ENCODE measurements at places on chromosomes 12 and 14.

DNA sequence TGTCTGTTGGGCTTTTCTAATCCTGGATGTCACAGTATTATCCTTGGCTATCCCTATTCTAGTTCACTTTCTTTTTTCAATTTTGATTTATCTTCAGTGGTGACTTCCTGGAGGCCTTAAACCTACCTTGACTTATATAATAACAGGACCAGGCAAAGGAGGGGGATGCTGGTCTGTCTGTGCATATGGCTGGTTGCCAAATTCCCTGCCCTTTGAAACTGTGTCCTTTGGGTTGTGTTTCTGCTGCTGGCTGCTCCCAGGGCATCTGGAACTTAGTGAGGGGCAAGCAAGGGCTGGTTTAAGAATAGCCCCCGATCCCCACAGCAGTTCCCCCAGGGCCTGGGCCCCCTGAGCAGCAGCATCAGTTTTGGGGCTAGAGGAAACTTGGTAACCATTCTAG lies 96.0 kb upstream of the MAX start:
- DNase-seq = no peak

DNA sequence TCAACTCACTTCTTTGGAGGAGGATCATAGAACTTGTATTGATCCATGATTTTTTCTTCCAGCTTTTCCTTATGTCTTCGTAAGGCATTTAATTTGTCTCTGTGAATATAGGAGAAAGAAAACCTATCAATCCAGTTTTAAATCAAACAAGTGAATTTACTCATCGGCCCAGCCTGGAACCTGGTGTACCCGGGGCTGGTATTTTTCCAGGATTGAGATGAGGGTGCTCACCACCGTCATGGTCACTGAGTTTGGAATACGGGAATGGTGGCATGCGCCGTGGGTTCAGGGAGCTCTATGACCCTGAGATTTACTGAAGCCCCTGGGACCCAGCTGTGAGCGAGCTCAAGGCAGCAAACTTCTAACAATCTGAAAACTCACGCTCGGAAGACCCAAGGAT lies 46.5 kb upstream of the GPR68 start:
- DNase-seq = no peak

GRCh38 chr14:68544081-68544892 lies 248.6 kb downstream of the ZFP36L1 start:
- no peak for DNase-seq

DNA sequence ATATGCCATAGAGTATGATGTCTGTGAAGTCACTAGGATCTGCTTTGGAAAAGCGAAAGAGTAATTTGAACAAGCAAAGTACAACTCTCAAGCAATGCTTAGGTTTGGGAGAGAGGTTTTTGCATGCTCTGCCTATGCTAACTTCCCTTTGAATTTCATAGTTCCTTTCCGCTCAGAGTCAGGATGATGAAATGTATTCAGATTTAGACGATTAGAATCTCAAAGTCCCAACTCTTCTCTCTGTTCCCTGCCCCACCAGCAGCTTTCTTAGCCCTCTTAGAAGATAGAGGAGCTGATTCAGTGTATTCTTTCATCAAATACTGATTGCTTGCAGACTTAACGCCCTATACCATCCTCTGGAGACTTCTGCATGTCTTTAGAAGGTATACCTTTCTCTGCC lies 11.5 kb downstream of the RAB5B start:
- DNase-seq = no peak

DNA sequence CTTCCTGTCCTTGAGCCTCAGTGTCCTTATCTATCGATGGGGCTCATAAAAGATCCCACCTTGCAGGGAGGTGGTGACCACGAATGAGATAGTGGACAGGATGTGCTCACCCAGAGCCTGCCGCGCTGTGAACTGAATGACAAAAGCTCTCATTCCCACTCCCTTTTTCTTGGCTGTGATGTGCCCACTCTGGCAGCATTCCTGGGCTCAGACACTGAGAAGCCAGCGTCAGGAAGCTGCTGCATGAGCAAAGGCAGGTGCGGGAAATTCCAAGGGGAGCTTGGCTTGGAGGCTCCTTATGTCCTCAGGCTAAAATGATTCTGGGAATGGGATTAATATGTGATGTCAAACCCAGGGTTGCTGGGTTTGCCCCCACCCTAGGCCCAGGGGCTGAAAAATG lies 61.6 kb downstream of the EFCAB11 start:
- DNase-seq = no peak

DNA sequence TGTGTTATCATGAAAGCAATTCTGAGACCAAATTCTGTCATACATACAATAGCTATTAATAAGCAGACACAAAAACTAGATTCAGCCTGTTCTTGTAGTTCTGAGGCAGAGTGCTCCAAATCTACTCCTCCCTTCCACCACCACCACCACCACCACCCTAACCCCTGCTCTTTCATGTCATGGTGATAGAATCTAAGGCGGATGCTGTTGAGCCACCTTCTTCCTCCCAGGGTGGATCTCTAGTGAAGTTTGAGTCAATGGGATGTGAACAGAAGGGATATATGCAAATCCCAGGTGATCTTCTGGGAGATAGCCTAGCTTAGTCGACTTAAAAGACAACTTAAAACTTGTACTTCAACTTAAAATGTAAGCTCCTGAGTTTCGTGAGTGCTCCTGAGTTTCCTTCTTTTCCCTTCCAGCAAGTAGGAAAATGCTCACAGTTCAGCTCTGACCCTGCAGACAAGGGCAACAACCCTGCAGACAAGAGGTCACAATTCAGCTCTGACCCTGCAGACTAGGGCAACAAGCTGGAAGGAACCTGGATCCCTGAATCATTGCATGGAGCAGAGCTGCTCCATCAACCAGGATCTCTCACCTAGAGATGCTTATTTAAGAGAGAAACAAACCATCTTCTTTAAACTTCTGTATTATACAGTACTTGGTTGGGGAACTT lies 204.1 kb downstream of the TTC8 start:
- DNase-seq = no peak

DNA sequence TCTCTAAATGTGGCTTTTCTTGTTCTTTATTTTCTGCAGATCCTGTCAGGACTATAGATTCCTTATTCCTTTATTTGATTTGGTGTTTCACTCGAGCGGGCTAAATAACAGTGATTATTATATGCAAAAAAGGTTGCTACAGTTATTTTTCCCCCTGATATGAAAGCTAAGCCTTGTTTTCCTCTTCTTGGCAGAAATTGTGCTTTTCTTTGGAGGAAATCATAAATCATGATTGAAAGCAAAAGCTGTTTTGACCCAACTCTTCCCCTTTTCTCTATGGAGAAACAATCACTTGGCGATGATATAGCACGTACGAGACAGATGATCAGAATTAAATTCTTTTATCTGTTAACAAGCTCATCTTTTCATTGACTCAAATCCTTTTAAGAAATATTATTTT lies 31.4 kb downstream of the PPFIBP1 start:
- DNase-seq = no peak

GRCh38 chr12:111406474-111407376 lies 1.0 kb downstream of the SH2B3 start:
- no peak for DNase-seq

DNA sequence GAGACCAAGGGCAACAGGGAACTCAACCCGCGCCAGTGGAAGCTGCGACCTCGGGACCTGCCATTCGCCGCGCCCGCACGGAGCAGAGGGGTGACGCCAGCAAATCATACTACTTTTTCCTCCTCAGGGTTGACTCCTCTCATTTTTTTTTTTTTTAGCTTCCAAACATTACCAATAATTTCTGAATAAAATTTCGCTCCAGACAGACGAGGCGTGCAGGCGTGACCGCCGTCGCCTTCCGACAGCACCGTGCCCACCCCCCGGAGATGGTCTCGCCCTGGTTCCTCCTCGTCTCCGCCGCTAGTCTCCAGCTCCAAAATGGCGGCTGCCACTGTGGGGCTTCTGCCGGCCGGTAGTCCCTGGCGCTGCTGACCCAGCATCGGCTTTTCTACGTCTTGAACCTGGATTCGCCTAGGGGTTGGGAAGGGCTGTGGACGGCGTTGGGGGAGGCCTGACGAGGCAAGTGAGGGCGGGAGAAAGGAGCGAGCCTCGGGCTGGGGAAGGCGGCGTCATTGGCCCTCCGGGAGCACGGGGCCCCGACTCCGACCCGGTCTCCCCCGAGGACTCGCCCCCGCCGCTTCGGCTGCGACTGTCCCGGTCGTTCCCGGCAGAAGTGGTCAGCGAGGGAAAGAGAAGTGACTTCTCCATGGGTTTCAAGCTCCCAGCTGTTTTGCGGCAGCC lies at the start of the genes CPSF2 and NDUFB1:
CPSF2 (plus strand) TSS at position 300 of the 681 bp plus-strand sequence. CDS start 9,016 bp downstream, outside the sequence.
NDUFB1 (minus strand) TSS at position 37 of the 681 bp plus-strand sequence. CDS start 4,069 bp downstream, outside the sequence.
- DNase-seq = peak; percentile 69

DNA sequence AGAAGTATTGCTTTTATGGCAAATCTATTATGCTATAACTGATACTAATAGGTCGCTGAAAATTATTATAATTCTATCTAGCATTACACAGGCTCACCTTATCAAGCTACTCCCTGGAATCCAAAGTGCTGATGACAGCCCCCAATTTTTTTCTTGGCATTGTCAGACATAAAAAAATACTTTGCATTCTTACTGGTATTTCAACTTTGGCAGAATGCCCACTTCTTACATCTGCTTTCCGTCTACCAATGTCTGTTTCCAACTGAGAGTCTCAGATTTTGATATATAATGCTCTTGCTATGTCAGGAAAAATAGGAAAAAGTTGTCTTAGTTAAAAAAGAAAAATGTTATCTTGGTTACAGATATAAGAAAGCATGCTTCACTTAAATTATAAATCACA lies 615.4 kb downstream of the C12orf50 start:
- DNase-seq = peak; percentile 37

GRCh38 chr14:53047307-53048069 lies 96.6 kb upstream of the FERMT2 start:
- no peak for DNase-seq

DNA sequence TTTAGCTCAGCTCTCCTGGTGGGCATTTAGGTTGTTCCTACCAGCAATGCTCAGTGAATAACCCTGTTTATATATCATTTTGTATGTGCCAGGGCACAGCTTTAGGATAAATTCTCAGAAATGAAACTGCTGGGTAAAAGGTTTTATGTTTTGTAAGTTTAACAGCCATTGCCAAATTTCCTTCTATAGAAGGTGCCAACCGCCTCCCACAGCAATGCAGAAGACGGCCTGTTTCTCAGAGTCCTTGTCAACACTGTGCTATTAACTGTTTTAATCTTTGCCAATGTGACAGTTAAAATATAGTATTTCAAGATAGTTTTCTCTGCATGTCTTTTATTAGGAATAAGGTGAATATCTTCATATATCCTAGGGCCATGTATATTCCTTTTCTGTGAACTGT lies 65.0 kb downstream of the PPP1R13B start:
- DNase-seq = no peak

DNA sequence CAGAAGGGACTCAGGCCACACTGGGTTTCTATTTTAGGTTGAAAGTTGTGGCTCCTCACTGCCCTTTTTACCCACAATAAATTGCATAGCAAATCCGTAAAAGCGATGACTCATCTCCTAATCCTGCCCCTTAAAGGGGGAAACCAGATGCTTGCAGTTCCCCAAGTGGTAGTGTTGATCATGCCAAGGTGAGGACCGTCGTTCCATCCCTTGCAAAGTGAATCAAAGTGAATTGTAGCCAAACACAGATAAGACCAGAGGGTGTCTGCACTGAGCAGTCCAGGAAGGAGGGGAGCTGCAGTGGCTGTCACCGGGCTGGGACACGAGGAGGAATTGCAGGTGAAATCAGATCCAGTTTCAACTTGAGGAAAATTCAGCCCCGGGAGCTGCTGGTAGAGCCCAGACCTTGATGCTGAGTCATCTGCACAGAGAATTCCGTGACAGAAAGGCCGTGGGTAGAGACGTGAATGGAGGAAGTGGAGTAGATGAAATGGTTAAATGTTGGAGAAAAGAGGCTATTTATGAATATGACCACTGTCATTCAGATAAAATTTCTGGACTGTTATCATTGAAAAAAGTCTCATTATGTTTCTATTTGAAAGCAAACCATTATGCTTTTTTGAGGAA lies 44.2 kb upstream of the MMP17 start:
- DNase-seq = no peak

GRCh38 chr14:25461780-25462179 lies 411.8 kb upstream of the STXBP6 start:
- no peak for DNase-seq

DNA sequence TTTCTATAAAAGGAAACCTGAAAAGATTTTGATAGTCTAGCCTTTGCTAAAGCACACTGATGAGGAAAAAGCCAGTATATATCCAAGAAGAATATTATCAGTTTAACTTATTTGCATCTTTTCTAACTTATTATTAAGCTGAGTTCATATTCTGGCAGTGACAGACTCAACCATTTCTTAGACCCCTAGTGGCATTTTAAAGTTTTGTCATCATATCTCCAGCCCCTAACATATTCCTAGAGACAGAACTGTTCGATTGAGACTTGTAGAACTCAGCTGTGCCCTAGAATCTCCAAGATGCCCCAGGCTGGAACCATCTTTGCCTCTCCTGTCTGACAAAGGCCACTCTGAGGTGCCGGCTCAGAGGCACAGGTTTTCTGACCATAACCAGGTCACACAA lies 365.6 kb downstream of the NELL2 start:
- no peak for DNase-seq

DNA sequence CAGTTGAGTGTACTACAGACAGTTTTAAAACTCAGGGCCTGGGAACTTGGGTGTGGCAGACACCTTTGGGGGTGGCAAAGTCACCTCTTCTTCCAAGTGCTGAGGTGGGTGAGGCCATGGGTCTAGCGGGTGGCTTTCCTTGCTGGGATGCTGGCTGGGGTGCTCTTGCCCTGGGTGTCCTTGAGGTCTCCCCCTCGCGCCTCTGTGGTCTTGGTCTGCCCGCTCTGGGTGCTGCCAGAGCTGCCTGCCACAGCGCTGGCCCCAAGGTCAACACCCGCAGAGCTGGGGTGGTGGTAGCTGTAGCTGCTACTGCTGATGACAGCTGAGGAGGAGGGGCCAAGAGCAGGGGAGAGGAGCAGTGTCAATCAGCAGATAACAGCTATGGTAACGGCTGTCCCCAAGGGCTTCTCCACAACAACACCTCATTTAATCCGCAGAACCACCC lies 6.8 kb downstream of the KRT74 start:
- DNase-seq = no peak

GRCh38 chr14:92968291-92969020 lies 45.5 kb downstream of the CHGA start:
- no peak for DNase-seq

GRCh38 chr14:68011406-68012028 lies 191.9 kb downstream of the RAD51B start:
- no peak for DNase-seq

- DNase-seq = no peak
Measured at GRCh38 chr12:116346222-116346621, 68.7 kb upstream of the MED13L start.

DNA sequence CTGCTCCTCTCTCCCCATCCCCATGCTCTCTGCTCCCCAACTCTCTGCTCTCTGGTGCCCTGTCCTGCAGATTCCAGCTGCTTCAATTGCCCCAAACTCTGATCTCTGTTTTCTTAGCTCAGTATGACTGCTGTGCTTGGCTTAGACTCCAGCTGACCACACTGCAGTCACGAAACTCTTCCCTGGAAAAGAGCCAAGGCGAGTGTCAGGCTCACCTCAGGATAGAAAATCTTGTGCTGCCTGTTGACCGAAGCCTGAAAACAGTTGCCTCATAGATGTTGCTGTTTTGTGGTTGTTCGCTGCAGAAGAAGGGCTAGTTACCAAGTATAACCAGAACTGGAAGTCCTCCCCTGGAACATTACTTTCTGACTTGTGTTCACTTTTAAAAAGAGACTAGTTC lies 6.7 kb upstream of the STON2 start:
- DNase-seq = no peak

Measured in NCI-H1105 (cell line).